Lung (tissue), 17 donors: ENCODE measurements at places on chromosomes 7 and 10. TPM values are rescaled to one million over a fixed set of nuclear protein-coding genes. Genes with fewer than 3 reads are reported as not detected.
A peak's percentile ranks its signal among the peaks of the same experiment; 100 is the strongest.

DNA sequence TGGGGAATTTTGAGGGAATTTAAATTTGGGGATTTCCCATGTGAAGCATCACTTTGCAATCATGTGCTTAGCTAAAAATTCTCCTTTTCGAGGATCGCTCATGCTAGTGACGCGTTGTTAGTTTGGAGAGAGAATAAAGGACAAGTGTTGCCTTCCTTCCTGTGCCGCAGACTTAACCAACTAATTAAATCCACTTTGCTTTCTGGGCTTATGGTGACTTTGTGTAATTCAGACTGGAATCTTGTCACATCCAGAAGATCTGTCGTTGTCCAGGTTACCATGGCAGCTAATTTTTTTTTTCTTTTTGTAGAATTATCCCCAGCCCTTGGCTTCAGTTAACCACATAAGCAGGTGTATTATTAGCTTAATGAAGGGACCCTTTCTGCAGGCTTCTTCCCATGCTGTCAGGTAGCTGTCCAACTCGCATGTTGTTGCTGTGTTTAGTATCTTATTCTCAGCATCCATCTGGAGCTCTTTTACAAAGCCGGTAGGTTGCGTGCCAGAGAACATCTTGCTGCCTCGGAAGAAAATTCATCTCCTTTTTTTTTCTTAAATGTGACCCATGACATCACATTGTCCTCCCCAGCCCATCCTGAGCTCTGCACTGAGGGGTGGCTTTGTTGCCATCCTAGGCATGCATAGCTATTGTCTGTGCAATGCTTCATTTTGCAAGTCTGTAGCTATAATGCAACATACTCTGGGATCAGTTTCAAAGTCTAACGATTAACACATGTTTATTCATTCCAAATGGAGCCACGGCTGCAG lies 47.2 kb upstream of the NRP1 start:
- H3K4me3 ChIP-seq = no peak overlapping the region
- peaks cover 11% of the 10 kb centered on the region for H3K4me1 ChIP-seq
- H3K27ac ChIP-seq = no peak overlapping the region
- H3K36me3 ChIP-seq = no peaks in the 10 kb centered on the region

GRCh38 chr7:73623798-73624668 lies at the start of gene MLXIPL:
Gene MLXIPL, minus strand, starts transcription at chr7:73624522. Its CDS starts 30 bp downstream, at chr7:73624492.
- H3K27ac ChIP-seq = no peak within 1 kb of the TSS
- peaks cover 17% of the 10 kb centered on the region for H3K27me3 ChIP-seq
- DNase-seq = peak; percentile 59

DNA sequence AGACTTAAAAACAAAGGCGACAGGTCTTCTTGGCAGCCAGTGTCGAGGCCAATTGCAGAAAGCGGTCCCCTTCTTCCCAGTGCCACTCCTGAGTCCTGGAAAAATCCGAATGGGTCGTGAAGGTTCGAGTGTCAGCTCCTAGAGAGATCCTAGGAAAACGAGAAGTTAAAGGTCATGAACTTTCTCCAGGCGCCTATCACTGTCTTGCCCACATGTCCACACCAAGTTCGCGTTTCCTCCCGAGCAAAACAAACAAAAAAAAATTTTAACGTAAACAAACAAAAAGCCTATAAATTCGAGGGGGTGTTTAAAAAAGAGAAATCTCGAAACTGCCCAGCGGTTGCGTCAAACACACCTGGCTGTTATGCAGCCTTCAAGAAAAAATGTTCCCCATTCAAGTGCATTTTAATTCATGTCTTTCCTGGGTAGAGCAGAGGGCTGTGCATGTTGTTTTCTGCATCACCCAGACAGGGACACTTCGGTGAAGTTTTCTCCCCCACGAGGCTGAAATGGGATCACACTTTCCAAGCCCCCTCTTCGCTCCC lies 1.5 kb downstream of the ARHGAP21 start:
- H3K27ac ChIP-seq = peak overlapping the region; percentile 98
- peak overlapping the region; percentile 57 for H3K4me3 ChIP-seq
- H3K4me1 ChIP-seq = peaks cover 9% of the 10 kb centered on the region
- H3K36me3 ChIP-seq = no peaks in the 10 kb centered on the region

- H3K27ac ChIP-seq = no peak overlapping the region
- H3K4me3 ChIP-seq = no peak overlapping the region
- H3K4me1 ChIP-seq = no peaks in the 10 kb centered on the region
- no peaks in the 10 kb centered on the region for H3K36me3 ChIP-seq
- H3K27me3 ChIP-seq = no peaks in the 10 kb centered on the region
Measured at GRCh38 chr7:109956916-109957315, 1134.0 kb upstream of the LRRN3 start.

- H3K4me1 ChIP-seq = no peaks in the 10 kb centered on the region
- no peak overlapping the region for H3K4me3 ChIP-seq
- H3K36me3 ChIP-seq = no peaks in the 10 kb centered on the region
- H3K27ac ChIP-seq = no peak overlapping the region
Measured at GRCh38 chr10:23171232-23171876, 20.8 kb upstream of the PTF1A start.

GRCh38 chr7:123230147-123230546 lies 30.4 kb upstream of the SLC13A1 start:
- H3K27me3 ChIP-seq = no peaks in the 10 kb centered on the region
- H3K4me1 ChIP-seq = no peaks in the 10 kb centered on the region
- no peaks in the 10 kb centered on the region for H3K36me3 ChIP-seq

GRCh38 chr10:63752318-63752717 lies 231.1 kb downstream of the REEP3 start:
- H3K27ac ChIP-seq = no peak overlapping the region
- DNase-seq = no peak
- H3K4me1 ChIP-seq = no peaks in the 10 kb centered on the region
- H3K36me3 ChIP-seq = no peaks in the 10 kb centered on the region
- no peaks in the 10 kb centered on the region for H3K27me3 ChIP-seq

GRCh38 chr7:129122751-129123509 lies 21.6 kb upstream of the TSPAN33 start:
- no peaks in the 10 kb centered on the region for H3K27me3 ChIP-seq
- H3K27ac ChIP-seq = no peak overlapping the region
- H3K4me3 ChIP-seq = no peak overlapping the region
- H3K4me1 ChIP-seq = no peaks in the 10 kb centered on the region
- DNase-seq = no peak
- H3K36me3 ChIP-seq = no peaks in the 10 kb centered on the region

Gene UBN2
- 29.8 TPM for total RNA-seq

Gene TFPI2
- total RNA-seq = 3.9 TPM

Gene COL17A1
- 0.92 TPM for total RNA-seq
